ENCODE measurements at places on chromosomes 5 and 9. TPM values are rescaled to one million over a fixed set of nuclear protein-coding genes. Genes with fewer than 3 reads are reported as not detected.

Gene LCN15
- polyA plus RNA-seq: not detected

DNA sequence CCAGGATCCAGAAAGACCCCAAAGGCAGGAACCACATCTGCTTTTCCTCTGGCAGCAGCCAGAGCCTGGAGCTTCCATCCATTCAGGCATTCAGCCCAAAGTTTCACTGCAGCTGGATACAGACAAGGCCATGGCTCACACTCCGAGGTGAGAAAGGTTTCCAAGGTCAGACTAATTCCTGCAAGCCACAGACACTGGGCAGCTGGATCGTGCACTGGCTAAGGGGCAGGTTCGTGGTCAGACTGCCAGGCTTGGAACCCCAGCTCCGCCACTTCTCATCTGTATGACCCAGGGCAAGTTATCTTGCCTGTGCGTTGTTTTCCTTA lies 36.9 kb downstream of the SPOCK1 start:
- DNase-seq: no peak

GRCh38 chr5:35971186-35971877 lies 19.9 kb downstream of the UGT3A1 start:
- no peak for DNase-seq

Gene ZNF782
- 7.1 TPM for polyA plus RNA-seq

GRCh38 chr5:53364061-53364460 lies 116.4 kb upstream of the FST start:
- no peak for DNase-seq

GRCh38 chr5:139658928-139659667 lies 10.9 kb downstream of the CXXC5 start:
- no peak for DNase-seq

Gene DNAJC18
- 24.9 TPM for polyA plus RNA-seq

Gene NPR2
- polyA plus RNA-seq: 38.0 TPM

- no peak for DNase-seq
These were observed 416.3 kb upstream of the ZNF608 start for GRCh38 chr5:125162714-125163113.

Gene PAPPA
- 2.9 TPM for polyA plus RNA-seq

Gene PFN3
- polyA plus RNA-seq: 7.4 TPM

GRCh38 chr5:177234841-177235240 lies 68.7 kb downstream of the RAB24 start:
- no peak for DNase-seq

- DNase-seq: no peak
These were observed 12.9 kb downstream of the FNIP1 start for GRCh38 chr5:131783874-131784273.

- no peak for DNase-seq
These were observed 1.8 kb downstream of the GSN start for GRCh38 chr9:121269642-121270254.

Gene FCN1
- polyA plus RNA-seq: 2.5 TPM

- DNase-seq: no peak
These were observed 41.8 kb upstream of the CDKN2B start for GRCh38 chr9:22050924-22051323.

DNA sequence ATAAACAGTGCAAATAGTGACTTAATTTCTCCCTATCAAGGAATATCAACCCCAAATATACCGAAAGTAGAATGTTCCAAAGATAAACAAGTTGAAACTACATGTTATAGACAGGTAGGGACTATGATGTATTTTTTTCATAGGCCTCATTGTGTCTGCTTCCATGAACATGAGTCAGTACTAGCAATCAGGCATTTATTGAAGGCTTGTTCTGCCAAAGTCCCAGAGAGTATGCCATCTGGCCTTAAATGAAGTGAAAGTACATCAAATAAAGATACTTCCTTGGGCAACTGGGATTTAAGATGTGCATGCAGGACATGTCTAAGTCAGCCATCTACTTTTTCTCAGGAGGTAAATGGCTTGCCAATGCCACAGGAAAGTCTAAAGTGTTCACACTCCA lies 6.5 kb downstream of the GHR start:
- no peak for DNase-seq

- no peak for DNase-seq
These were observed 58.3 kb downstream of the CYFIP2 start for GRCh38 chr5:157324237-157324636.

Gene CCNI2
- polyA plus RNA-seq: 3.7 TPM

Gene POLR3G
- 3.5 TPM for polyA plus RNA-seq

Gene GLDC
- 18.8 TPM for polyA plus RNA-seq

Gene TXNDC8
- polyA plus RNA-seq: not detected

GRCh38 chr9:87644659-87645058 lies 81.3 kb upstream of the CTSL start:
- no peak for DNase-seq

DNA sequence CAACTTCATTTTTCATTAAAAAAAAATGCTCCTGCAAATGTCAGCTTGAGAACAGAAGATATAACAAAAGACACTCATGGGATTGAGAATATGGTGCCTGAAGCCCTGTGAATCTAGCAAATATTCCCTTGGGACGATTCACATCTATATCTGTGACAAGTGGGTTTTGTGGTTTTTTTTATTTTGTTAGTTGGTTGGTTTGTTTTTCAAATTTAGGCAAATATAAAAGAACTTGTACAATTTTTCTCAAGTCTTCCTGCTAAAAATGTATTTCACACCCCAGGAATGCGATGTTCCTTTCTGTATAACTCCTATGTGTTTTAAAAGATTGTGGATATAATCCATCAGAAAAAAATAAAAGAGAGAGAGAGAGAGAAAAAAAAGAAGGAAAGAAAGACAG lies 1061.8 kb upstream of the ARRDC3 start:
- DNase-seq: no peak

DNA sequence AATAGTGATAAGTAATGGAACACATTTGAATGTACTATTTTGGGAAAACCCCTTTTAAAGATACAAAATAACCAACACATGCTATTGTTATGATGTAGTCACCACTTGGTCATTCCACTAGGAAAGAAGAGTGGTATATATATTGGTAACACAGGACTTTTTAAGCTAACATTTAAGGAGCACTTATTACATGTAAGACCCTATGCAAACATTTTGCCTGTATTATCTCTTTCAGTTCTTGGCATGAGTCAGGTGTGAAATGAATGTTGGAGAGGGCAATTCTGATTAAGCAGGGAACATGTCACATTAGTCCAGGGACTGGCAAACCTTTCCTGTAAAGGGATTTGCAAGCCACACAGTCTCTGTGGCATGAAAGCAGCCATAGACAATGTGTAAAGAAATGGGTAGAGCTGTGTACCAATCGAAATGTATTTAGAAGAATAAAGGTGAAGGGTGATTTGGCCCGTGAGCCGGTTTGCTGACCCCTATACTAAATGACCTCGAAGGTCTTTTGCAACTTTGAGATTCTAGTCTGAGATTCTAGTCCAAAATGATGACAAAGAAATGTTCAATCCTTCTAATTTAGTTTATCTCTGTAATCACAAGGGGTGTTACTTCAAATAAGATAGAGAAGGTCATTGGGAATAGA lies 15.3 kb downstream of the ABLIM3 start:
- DNase-seq: no peak

DNA sequence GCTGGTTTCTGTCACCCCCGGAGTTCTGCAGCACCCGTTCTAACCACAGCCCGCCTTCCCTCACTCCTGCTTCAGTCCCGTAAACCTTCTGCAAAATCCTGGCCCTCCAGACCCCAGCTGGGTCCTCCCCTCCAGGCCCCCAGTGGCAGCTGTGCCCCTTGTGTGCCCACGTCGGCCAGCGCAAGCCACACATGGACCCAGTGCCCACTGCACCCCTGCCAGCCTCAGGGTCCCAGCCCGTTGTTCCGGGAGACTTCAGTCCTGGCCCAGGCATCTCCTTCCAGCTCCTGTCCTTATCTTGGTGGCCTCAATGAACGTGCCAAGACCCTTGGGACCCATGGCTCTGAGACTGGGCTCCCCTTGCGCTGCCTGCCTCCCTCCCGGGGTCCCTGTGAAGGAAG lies 43.2 kb downstream of the EXD3 start:
- no peak for DNase-seq

- no peak for DNase-seq
These were observed 110.4 kb upstream of the LIFR start for GRCh38 chr5:38666668-38667498.

- DNase-seq: no peak
These were observed 110.5 kb downstream of the JMY start for GRCh38 chr5:79346420-79346824.

DNA sequence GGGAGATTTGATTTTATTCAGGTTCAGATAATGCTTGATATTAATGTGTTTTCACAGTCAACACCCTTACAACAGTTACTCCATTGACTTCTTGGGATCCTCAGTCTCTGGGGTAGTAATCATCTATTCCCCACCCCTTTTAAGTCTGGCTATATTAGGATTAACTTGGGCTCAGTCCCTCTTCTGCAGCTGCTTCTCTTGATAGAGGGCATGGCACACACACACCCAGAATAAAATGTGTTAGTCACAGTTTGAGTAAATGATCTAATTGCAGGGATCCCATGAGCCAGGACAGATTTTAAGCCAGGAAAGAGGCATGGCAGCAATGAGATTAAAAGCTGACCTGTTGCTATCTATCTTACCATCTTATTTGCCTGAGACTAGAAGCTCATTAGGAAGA lies 53.7 kb upstream of the VLDLR start:
- DNase-seq: no peak

Gene ARAP3
- polyA plus RNA-seq: 21.5 TPM

DNA sequence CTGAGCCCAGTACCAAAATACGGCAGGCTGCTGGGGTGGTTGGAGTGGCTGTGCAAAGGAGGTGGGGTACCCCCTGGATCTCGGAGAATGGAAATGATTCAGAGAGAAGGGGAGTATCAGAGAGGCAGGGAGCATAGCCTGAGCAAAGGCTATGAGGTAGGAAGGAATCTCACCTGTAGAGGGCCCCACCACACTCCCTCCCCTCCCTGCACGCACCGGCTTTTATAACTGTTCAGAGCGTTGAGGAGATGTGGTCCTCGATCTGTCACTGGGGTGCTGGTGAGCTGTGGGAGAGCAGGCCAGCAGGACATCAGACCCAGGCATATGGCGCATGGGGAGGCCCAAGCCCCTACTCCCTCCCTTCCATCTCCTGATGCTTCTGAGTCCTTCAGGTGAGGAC lies 13.2 kb downstream of the PHF19 start:
- no peak for DNase-seq

GRCh38 chr9:83185488-83186154 lies 122.7 kb upstream of the RASEF start:
- no peak for DNase-seq

Gene LAMC3
- 28.4 TPM for polyA plus RNA-seq

DNA sequence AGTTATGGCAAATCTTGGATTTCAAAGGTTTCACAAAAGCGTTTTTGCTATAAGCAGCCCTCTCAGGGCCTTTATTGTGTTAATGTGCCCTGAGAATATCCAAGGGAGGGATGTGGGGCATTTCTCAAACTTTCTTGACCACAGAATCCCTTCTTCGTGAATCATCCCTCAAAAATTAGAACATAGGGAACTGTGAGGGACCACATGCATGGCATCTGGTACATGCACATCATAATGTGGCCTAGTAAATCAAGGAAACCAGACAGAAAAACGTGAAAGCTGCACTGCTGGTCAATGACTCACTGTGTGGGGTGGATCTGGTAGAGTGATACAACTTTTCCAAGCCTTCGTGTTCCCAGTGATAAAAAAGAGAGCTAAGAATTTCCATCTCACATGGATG lies 22.4 kb downstream of the DDX31 start:
- no peak for DNase-seq

DNA sequence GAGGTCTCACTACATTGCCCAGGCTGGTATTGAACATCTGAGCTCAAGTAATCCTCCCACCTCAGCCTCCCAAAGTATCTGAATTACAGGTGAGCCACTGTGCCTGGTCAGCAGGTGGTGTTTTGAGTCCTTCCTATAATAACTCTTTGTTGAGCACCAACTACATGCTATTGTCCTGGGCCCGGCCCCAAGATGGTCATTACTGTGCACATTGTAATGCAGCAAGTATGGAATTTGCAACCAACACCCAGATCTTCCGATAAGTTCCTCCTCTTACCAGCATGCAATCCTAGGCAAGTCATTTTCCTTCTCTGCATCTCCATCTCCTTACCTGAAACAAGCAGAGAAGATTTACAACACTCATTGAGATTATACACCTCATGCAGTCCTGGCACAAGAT lies 510.3 kb upstream of the KLF4 start:
- no peak for DNase-seq
